ENCODE measurements at places on chromosomes 1 and 21.
A peak's percentile ranks its signal among the peaks of the same experiment; 100 is the strongest.

- peaks cover 14% of the 10 kb centered on the region for H3K4me1 ChIP-seq
- DNase-seq, result no peak
- no peaks in the 10 kb centered on the region for H3K36me3 ChIP-seq
- no peaks in the 10 kb centered on the region for H3K27me3 ChIP-seq
- H3K27ac ChIP-seq, result no peak overlapping the region
- H3K4me3 ChIP-seq, result no peak overlapping the region
Observed at GRCh38 chr21:45876381-45877170, 105.0 kb upstream of the COL6A1 start.

DNA sequence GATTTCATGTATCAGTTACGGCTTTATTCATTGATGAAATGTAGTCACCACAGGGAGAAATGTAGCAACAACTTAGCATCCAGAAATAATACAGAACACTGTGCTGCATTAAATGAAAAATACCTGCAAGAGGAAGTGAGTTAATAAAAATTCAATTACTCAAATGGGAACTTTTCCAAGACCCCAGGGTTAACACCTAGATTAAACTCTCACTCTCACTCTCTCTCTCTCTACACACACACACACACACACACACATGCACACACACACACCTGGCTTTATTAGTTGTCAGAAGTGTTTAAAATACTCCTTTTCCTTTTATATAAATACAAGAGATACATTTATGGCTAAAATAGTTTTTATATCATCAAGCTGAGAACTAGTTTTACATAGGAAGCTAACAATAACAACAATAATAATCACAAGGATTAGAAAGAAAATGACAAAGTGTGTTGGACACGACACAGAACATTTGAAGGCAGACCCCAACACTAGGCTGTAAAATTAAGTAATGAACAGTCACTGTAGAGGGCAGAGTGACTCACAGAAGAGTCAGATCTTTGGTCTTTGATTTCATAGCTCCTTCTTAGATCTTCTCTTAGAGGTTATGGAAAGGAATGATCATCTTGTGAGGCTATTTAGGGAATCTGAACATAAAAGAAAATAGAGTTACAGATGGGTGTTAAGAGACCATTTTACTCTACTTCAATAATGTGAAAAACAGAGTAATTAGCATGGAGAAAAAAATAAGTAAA lies 1266.0 kb upstream of the ADGRL2 start:
- H3K4me3 ChIP-seq, result no peak overlapping the region
- no peaks in the 10 kb centered on the region for H3K36me3 ChIP-seq
- H3K27me3 ChIP-seq, result no peaks in the 10 kb centered on the region
- H3K27ac ChIP-seq, result no peak overlapping the region

GRCh38 chr21:25512095-25513081 lies 94.9 kb downstream of the MRPL39 start:
- no peaks in the 10 kb centered on the region for H3K36me3 ChIP-seq
- no peaks in the 10 kb centered on the region for H3K4me1 ChIP-seq
- H3K27me3 ChIP-seq, result peaks cover 3% of the 10 kb centered on the region
- no peak for DNase-seq

GRCh38 chr1:239418681-239419080 lies 32.3 kb downstream of the CHRM3 start:
- no peak for DNase-seq
- no peak overlapping the region for H3K4me3 ChIP-seq
- H3K4me1 ChIP-seq, result no peaks in the 10 kb centered on the region
- no peaks in the 10 kb centered on the region for H3K36me3 ChIP-seq
- H3K27ac ChIP-seq, result no peak overlapping the region
- no peaks in the 10 kb centered on the region for H3K27me3 ChIP-seq

GRCh38 chr1:81695741-81696140 lies 105.0 kb upstream of the ADGRL2 start:
- no peaks in the 10 kb centered on the region for H3K4me1 ChIP-seq
- H3K36me3 ChIP-seq, result no peaks in the 10 kb centered on the region
- no peaks in the 10 kb centered on the region for H3K27me3 ChIP-seq
- H3K27ac ChIP-seq, result no peak overlapping the region
- DNase-seq, result no peak
- no peak overlapping the region for H3K4me3 ChIP-seq

GRCh38 chr1:31811605-31812004 lies 4.2 kb downstream of the SPOCD1 start:
- peaks cover 3% of the 10 kb centered on the region for H3K4me1 ChIP-seq
- no peak overlapping the region for H3K4me3 ChIP-seq
- no peaks in the 10 kb centered on the region for H3K27me3 ChIP-seq
- no peak overlapping the region for H3K27ac ChIP-seq
- no peak for DNase-seq
- no peaks in the 10 kb centered on the region for H3K36me3 ChIP-seq

- no peaks in the 10 kb centered on the region for H3K4me1 ChIP-seq
- DNase-seq, result no peak
- H3K4me3 ChIP-seq, result no peak overlapping the region
- H3K27me3 ChIP-seq, result no peaks in the 10 kb centered on the region
Observed at GRCh38 chr1:25743164-25744139, 56.5 kb upstream of the SELENON start.

DNA sequence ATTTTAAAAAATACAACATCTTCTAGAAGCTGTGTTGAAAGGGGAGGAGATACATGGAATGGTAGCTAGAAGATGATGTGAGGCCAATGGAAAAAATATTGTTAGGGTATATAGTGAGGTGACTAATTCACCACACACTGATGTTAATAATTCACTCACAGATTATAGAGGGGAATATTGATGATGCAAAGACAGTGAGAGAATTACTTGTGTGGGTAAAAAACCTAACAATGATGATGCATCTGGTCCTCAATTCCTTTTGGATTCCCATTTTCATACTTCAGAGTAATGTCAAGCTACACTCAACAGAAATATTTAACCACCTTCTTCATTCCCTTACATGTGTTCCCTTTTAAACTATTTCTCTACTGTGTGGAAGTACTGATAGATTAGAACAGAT lies 169.5 kb upstream of the DPYD start:
- no peaks in the 10 kb centered on the region for H3K36me3 ChIP-seq
- H3K27ac ChIP-seq, result no peak overlapping the region
- no peaks in the 10 kb centered on the region for H3K4me1 ChIP-seq
- no peak for DNase-seq
- H3K4me3 ChIP-seq, result no peak overlapping the region

DNA sequence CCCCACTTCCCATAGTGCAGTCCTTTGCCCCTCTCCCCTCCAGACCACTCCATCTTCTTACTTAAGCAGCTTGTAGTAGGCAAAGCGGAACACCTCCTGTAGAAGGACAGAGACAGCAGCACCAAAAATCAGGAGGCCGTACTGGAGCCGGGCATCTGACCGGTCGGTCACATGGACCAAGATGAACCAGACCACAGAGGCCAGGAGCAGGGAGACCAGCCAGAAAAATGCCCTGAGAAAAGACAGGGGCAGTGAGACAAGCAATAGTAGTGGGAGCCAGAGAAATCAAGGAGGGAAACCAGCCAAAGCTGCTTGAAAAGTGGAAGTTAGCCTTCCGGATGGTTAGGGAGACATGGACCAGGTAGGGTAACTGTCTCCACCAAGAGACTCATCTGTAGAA lies 920 bp downstream of the APH1A start:
- no peak for DNase-seq
- peaks cover 12% of the 10 kb centered on the region for H3K4me1 ChIP-seq
- peak overlapping the region; percentile 92 for H3K27ac ChIP-seq
- no peaks in the 10 kb centered on the region for H3K27me3 ChIP-seq
- peaks cover 29% of the 10 kb centered on the region for H3K36me3 ChIP-seq

DNA sequence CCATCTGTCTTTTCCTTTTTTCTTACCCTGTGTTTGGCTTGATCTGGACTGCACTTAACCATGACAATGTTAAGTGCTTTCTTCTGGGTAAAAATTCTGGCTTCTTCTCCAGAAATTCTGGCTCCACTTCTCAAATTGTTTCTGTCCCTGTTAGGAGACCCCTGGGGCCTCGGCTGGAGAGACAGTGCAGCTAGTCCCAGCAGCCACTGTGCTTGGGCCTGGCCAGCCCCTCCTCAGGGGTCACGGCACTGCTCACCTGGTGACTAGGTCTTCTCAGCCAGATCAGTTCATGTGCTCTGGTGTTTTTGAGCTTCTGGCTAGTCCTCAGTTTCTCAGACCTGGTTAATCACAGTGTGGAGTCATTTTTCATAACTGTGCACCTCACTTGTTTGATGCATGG lies 72.4 kb downstream of the ADARB1 start:
- DNase-seq, result no peak
- H3K27me3 ChIP-seq, result no peaks in the 10 kb centered on the region
- H3K4me3 ChIP-seq, result no peak overlapping the region
- H3K27ac ChIP-seq, result no peak overlapping the region

DNA sequence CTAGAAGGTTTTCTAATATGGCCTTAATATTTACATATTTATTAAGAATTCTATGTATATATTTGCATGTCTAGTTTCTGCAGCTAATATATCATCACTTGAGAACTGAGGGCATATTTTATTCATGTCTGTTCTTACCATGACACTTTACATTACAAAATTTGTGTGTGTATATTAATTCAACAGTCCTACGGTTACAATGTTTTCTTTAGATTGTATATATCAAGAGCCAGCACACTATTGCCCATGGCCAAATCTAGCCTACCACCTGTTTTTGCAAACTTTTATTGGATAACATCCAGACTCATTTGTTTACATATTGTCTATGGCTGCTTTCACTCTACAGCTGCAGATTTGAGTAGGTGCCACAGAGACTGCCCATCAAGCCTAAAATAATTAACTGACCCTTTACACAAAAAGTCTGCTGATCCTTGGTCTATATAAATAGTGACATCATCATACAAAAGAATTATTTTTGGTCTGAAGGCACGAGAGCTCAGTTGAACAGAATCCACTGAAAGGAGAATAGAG lies 577.4 kb upstream of the PBX1 start:
- no peak for DNase-seq
- no peak overlapping the region for H3K27ac ChIP-seq
- no peaks in the 10 kb centered on the region for H3K4me1 ChIP-seq
- no peaks in the 10 kb centered on the region for H3K27me3 ChIP-seq

- peaks cover 4% of the 10 kb centered on the region for H3K4me1 ChIP-seq
- no peak for DNase-seq
- no peak overlapping the region for H3K27ac ChIP-seq
- peaks cover 40% of the 10 kb centered on the region for H3K27me3 ChIP-seq
Observed at GRCh38 chr1:156443286-156443685, 57.3 kb downstream of the MEF2D start.

DNA sequence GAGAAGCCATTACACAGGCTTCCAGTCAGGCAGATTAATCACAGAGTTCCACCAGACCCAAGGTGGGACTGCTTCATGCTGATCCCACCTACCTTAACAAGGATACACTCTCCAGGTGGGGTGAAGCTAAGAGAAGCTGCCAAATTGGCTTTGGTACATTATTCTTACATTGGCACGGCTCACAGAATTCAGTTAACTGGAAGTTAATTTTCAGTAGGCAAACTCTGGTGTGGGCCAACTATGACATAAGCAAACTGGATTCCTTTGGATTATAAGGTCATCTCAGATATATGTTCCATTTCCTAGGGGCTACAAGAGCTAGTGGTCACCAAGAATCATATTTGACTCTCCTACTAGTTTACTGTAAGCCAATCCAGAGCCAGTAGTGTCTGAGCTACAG lies 448.8 kb upstream of the BEND5 start:
- no peak for DNase-seq
- no peak overlapping the region for H3K4me3 ChIP-seq
- H3K36me3 ChIP-seq, result no peaks in the 10 kb centered on the region
- H3K4me1 ChIP-seq, result no peaks in the 10 kb centered on the region
- no peaks in the 10 kb centered on the region for H3K27me3 ChIP-seq

- no peak overlapping the region for H3K27ac ChIP-seq
- H3K36me3 ChIP-seq, result peaks cover 36% of the 10 kb centered on the region
- no peak for DNase-seq
- no peak overlapping the region for H3K4me3 ChIP-seq
- no peaks in the 10 kb centered on the region for H3K27me3 ChIP-seq
Observed at GRCh38 chr1:39391691-39392679, 99.5 kb upstream of the BMP8A start.

- H3K36me3 ChIP-seq, result no peaks in the 10 kb centered on the region
- no peak for DNase-seq
- H3K4me1 ChIP-seq, result peaks cover 44% of the 10 kb centered on the region
- no peaks in the 10 kb centered on the region for H3K27me3 ChIP-seq
- no peak overlapping the region for H3K27ac ChIP-seq
- H3K4me3 ChIP-seq, result no peak overlapping the region
Observed at GRCh38 chr1:1170215-1171091, 3.2 kb upstream of the TTLL10 start.

GRCh38 chr1:7669559-7670311 lies 101.4 kb upstream of the VAMP3 start:
- no peak overlapping the region for H3K27ac ChIP-seq
- DNase-seq, result peak; percentile 30

DNA sequence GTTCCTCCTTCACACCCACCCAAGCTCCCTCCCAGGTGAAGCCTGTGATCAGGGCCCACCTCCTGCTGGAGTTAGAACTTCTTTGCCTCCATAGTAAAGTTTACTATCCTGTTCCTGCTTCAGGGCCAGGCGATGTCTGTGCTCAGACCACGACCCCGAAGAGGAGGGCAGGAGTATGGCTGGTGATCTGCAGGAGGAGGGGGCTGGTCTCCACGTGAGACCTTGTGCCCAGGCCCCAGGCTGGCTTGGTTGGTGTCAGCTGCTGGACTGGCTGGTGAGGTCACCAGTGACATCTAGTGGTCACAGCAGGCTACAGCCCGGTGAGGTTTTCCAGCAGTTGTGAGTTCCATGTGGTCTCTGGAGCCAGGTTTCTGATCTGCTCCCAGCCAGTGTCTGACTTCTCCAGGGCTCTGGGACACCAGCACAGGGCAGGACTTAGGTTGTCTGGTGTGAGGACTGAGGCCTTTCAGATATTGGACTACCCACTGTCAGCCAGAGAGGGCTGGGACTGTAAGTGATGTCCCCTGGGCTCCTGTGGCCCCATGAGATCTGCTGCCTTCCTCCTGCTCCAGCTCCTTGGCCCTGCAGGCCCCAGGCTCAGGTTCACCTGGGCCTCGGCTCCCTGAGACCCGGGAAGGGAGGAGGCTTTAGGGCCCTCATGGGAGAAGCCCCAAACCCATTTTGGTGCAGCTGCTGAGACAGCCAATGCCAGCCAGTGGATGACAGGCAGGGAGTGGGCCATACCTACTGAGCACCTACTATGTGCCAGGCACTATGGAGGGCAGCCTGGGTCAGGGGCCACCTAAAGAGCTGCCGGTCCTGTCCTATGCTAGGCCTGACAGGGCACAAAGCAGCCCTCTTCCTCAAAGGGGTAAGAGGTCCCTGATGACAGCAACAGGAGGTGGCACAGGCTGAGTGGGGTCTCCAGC lies 6.0 kb upstream of the UBL4B start:
- DNase-seq, result no peak
- no peaks in the 10 kb centered on the region for H3K27me3 ChIP-seq
- H3K27ac ChIP-seq, result no peak overlapping the region
- H3K4me1 ChIP-seq, result no peaks in the 10 kb centered on the region
- H3K36me3 ChIP-seq, result no peaks in the 10 kb centered on the region

- no peaks in the 10 kb centered on the region for H3K27me3 ChIP-seq
- no peaks in the 10 kb centered on the region for H3K36me3 ChIP-seq
- no peaks in the 10 kb centered on the region for H3K4me1 ChIP-seq
- DNase-seq, result no peak
Observed at GRCh38 chr1:59769736-59770095, 45.0 kb upstream of the HOOK1 start.

- DNase-seq, result no peak
- H3K4me1 ChIP-seq, result no peaks in the 10 kb centered on the region
- no peak overlapping the region for H3K4me3 ChIP-seq
- H3K27me3 ChIP-seq, result no peaks in the 10 kb centered on the region
- no peaks in the 10 kb centered on the region for H3K36me3 ChIP-seq
Observed at GRCh38 chr1:60942291-60942690, 140.1 kb upstream of the NFIA start.

- no peak overlapping the region for H3K27ac ChIP-seq
- no peaks in the 10 kb centered on the region for H3K27me3 ChIP-seq
- no peak for DNase-seq
- H3K36me3 ChIP-seq, result no peaks in the 10 kb centered on the region
- H3K4me3 ChIP-seq, result no peak overlapping the region
Observed at GRCh38 chr1:240455228-240455821, 156.6 kb downstream of the GREM2 start.

Measured in effector memory CD4-positive, alpha-beta T cell (primary cell).